ENCODE measurements at places on chromosomes 2 and 18.
A peak's percentile ranks its signal among the peaks of the same experiment; 100 is the strongest.

- DNase-seq: no peak
Observed at GRCh38 chr18:48641981-48642380, 103.2 kb downstream of the CTIF start.

DNA sequence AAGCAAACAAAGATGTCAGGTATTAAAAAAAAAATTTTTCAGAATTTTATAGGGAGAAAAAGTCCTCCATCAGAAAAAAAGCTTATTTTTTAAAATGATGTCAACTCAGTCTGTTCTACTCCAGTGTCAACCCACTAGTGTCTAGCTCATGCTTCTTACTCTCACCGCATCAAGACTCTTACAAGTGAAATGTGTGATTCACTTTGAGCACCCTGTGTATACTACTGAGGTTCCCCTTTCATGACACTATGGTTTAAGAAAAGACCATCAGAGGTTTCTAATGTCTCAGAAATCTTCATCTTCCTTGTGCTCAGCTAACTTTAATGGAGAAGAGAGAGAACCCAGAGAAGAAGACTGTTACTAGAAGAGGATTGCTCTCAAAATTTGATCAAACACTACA is 43.4 kb downstream of the FEZ2 start:
- DNase-seq: no peak

- no peak for DNase-seq
Observed at GRCh38 chr2:157305723-157306110, 19.9 kb downstream of the ERMN start.

DNA sequence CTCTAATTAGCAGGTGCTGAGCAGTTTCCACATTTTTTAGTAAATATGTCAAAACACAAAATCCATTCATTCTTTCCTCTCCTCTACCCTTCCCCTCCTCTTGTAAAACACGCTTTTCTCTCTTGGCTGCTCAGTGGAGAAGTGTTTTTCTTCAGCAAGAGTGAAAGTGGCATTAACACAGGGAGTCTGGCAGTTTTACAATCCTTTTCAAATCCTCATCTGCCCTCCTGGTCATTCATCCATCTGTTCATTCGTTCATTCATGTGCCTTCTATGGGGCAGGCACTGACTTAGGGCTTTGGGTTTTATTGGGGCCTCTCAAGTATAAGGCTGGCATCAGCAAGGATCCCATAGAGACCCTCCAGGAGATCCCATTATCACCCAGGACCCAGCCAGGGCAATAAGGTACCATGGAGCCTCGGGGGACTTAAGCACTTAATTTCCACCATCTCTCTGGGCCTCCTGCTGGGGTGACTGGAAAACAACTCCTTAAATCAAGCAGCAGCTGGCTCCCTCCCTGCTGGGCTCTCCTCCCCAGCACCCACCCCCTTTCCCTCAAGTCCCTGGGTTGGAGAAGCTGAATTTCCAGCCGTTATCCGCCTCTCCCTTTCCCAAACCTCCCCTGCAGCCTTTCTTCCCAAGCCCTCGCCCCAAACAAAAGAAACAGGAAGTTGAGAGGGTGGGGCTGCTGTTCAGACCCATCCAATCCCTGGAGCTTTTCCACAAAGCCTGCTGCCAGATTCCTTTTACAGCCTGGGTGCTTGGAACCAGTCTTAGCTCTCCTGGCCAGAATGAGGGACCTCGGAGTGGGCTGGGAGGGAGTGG is 32.6 kb downstream of the MARCHF4 start:
- no peak for DNase-seq

DNA sequence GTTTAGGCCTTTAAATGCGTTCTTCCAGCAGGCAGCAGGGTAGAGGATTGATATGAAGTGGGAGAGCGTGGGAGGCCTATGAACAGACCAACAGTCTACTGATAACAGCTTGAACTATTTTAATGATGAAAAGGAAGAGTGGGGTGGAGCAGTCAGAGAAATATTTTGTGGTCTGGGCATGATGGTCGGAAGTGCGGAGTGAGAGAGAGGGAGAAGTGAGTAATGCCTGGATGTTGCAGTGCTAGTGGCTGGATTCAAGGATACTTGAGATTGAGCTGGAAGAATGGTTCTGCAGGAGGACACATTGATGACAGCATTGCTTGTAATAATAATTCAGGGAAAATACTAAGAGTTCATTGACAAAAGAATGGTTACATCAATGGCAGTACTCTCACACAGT is 151.0 kb upstream of the DAPL1 start:
- DNase-seq: no peak

- DNase-seq: no peak
Observed at GRCh38 chr18:28582724-28583123, 405.8 kb upstream of the CDH2 start.

DNA sequence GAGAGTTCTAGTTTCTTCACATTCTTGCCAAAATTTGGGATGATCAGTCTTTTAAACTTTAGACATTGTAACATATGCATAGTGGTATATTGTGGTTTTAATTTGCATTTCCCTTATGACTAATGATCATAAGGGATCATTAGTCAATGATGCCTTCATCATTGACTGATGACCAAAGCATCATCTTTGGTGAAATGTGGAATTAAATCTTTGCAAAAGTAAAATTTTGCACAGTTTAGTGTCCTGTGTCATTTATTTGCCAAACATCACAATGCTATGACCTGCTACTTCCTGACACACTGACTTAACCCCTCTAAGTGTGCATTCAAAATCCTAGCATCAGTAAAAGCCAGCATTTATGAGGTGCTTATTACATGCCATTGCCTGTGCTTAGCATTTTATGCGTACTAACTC is 58.9 kb upstream of the SLC1A4 start:
- no peak for DNase-seq

GRCh38 chr2:111121828-111122630 is 1.3 kb downstream of the BCL2L11 start:
- peak; percentile 63 for DNase-seq

DNA sequence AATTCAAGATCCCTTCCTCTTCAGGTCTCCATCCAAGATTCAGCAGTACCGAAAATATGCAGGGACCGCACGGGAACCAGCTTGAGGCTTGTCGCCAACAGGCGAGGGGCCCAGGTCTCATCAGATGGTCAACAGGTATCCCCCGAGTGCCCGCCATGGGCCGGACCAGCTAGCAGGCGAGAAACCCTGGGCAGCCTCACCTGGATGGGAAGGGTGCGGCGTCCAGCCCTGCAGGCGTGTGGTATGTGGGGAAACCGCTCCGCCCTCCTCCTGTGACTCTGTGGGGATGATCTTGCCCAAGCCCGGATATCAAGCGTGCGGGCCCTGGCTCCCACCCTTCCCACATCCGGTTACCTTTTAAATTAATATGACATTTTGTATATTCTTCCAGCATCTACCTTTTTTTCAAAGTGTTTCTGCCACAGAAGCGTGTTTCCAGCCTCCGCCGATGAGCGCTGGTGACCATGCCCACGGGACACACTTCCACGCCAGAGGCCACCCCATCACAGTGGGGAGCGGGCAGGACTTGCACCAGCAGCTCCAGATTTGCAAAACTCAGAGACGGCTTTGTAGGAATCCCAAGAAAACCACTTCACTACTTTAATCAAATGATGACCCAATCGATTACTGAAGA is 33.2 kb downstream of the ZNF516 start:
- no peak for DNase-seq

GRCh38 chr2:202221873-202222272 is 16.5 kb downstream of the SUMO1 start:
- no peak for DNase-seq

DNA sequence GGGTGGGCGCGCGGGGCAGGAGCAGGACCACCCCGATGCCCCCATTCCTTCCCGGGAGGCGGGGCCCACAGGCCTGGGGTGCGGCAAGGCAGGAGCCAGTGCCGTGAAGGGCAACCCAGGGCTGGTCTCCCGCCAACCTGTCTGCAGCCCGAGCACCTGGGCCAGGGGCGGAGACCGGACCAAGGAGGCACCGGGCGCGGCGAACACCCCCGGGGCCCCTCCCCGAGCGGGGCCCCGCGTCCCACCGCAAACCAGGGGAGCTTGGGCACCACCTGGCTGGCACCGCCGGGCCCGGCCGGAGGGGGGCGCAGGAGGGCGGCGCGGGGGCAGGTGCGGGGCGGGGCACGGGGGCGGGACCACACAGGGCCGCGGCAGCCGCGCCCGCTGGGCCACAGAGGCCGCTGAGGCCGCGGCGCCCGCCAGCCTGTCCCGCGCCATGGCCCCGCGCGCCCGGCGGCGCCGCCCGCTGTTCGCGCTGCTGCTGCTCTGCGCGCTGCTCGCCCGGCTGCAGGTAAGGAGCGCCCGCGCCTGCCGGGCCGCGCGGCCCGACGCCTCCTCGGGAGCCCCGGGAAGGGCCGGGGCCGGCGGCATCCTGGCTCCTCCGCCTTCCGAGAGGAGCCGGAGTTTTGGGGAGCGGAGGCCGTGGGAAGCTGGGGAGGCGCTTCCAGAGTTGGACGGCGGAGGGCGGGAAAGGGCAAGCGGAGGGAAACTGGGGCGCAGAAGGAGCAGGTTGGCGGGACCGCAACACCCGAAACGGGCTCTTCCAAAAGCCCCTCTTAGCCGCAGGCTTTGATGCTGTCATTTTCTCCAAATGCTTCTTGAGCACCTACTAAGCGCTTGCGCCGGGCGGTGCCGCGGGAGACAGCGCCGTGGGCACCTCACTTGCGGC is at the start of gene TNFRSF11A:
TNFRSF11A (plus strand) TSS at position 394 of the 889 bp plus-strand sequence; CDS start at position 437, 43 bp downstream.
- no peak for DNase-seq

GRCh38 chr2:103364177-103364576 is 602.3 kb downstream of the TMEM182 start:
- DNase-seq: no peak

GRCh38 chr2:237858294-237859081 is 935 bp upstream of the RAMP1 start:
- DNase-seq: peak; percentile 11

DNA sequence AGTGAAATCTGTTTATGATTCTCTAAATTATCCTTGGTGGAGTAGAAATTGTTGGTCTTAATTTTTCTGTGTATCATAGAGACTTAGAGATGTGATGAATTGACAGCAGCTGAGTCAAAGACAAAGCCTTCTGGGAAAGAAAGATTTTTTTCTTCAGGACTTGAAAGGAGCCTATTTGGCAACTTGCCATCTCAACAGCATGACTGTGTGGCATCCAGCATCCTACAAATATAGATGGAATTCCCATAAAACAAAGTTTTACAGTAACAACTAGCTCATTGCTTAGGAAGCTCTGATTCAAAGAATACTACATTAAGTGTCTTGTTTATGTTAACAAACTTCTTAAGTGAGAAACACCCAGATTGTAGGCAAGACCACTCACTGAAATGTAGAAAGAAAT is 79.2 kb upstream of the SETBP1 start:
- DNase-seq: no peak

DNA sequence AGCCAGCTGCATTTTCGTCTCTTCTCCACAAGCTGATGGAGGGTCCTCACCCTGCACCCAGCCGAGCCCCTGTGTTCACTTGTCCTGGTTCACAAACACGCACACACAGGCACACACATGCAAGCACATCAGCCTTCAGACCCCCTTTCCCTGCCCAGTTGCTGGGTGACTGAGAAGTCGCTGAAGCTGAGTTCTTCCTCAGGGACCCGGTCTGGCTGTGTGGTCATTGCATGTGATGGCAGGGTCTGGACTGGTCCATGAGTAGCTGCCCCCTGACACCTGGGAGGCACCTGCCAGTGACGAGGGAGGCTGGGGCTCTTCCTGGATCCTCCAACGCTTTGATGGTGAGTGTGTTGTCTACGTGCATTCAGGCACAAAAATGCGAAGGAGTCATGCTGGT is 546.1 kb upstream of the SALL3 start:
- no peak for DNase-seq

DNA sequence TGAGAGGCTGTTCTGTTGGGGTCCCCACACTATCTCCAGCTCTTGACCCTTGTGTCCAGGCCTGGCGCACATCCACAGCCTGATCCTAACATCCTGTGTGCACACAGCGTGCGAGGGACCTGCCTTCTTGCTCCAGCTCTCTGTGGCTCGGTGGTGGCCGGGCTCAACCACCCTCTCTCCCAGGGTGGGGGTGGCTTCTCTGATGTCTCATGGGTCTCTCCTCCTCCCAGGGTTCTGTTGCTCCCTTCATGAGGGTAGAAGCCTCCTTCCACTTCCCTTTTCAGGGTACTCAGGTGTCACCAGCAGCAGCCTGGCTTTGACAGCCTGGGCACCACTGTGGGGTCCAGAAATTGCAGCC is 196.9 kb upstream of the RAB6C start:
- DNase-seq: no peak

GRCh38 chr2:135245071-135245470 is 193.0 kb downstream of the RAB3GAP1 start:
- no peak for DNase-seq

DNA sequence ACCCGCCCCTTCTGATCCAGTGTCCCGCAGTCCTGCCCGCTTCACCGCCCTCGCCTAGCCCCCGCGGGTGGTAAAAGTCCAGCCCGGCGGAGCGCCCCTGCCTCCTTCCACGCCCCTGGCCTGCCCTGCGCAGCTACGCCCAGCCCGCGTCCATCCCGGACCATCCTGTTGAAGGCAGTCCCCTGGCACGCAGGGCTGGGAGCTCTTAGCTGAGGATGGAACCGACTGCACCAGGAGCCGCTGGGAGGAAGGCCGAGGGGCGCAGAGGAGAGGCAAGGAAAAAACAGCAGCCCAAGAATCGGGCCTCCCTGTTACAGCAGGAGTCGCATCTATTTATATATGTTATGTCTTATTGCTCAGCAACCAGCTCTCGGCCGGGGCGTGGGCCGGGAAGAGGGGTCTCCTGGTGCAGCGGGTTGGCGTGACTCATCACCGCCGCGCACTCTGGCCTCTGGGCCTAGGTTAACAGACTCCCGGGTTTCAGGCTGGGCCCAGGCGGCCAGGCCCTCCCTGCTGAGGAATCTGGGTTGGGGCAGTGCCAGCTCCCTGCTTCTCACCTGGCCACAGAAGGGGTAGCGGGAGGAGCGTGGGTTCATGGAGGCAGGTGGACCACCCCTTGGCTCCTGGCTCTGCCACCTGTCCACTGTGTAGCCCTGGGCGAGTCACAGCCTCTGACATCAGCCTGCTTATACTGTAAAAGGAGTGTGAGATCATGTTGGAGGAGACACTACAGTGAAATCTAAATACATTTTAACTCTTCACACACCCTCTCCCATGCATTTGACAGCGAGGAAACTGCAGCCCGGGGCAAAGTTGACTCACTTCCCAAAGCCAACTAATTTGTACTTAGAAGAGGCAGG is 13.4 kb upstream of the MAP3K2 start:
- no peak for DNase-seq

DNA sequence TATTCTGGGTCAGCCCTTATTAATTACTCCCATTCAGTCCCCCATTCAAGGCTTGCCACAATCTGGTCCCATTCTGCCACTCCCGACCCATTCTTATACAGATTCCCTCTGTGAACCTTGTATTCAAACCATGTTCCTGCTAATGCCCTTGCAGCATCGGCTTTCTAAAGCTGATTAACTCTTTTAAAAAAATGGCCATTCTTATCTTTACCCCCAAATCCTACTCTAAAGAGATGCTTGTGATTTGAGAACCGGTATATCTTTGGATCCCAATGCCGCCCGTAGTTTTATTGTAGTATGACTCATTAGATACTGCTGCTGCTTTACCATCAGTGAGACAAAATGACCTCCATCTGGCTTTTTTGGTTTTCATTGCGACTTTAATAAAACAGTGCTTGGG is 72.2 kb downstream of the XRCC5 start:
- DNase-seq: no peak

GRCh38 chr18:317618-318017 is 49.8 kb upstream of the THOC1 start:
- no peak for DNase-seq

Data from stimulated activated CD8-positive, alpha-beta memory T cell treated with anti-CD3 and anti-CD28 coated beads, Interleukin-7, amount 100 ng/mL, for 1 hour (primary cell).